D721Med (cell line): ENCODE measurements at places on chromosomes 16 and 17.

GRCh38 chr17:29158488-29159275 is 21.5 kb downstream of the MYO18A start:
- DNase-seq, result no peak

DNA sequence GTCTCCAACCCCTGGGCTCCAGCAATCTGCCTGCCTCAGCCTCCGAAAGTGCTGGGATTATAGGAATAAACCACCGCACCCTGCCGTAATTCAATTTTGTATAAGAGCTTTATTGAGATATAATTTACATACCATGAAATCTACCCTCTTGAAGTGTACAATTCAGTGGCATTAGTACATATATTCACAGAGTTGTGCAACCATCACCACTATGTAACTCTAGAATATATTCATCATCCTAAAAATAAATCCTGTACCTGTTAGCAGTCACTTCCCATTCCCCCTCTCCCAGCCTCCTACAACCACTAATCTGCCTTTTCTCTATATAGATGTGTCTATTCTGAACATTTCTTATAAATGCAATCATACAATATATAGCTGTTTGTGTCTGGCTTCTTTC is 26.1 kb downstream of the TOM1L2 start:
- no peak for DNase-seq

GRCh38 chr16:72122916-72123315 is 29.3 kb downstream of the DHX38 start:
- DNase-seq, result no peak

GRCh38 chr17:6186998-6187397 is 116.8 kb downstream of the WSCD1 start:
- no peak for DNase-seq

DNA sequence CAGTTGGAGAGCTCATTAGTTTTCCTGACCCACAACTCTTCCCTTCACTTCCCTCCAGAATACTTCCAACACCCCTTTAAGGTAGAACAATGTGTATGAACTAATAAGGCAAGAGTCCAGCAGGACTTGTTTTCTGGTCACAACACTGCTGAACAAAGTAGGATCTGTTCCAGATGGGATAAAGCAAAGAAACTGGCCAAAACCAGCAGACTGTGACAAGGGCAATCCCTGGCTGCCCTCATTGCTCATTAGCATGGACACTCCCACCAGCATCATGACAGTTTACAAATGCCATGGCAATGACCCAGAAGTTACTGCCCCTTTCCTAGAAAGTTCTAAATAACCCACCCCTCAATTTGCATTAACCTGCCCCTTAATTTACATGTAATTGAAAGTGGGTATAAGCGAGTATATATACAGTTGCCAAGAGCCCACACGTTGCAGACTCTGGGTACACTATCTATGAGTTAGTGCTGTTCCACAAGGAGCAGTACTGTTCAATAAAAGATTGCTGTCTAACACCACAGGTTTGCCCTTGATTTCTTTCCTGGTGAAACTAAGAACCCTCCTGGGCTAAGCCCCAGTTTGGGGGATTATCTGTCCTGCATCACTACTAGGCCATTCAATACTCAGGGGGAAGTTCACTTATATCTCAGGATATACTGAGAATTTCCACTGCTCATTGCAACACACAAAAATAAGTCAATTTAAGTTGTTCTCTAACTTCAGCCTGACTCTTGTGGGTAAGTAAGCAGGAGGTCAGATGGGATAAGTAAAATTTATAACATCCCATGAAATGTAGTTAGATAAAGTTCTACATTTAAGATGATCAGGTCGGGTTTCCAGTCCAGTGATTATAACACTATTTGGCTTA is 82.3 kb downstream of the SSH2 start:
- no peak for DNase-seq

GRCh38 chr16:13306161-13306995 is 405.0 kb downstream of the SHISA9 start:
- no peak for DNase-seq

- no peak for DNase-seq
Observed at GRCh38 chr17:35021520-35022380, 41.4 kb downstream of the LIG3 start.

- no peak for DNase-seq
Observed at GRCh38 chr17:75440738-75441448, 15.5 kb upstream of the TMEM94 start.

GRCh38 chr16:30458561-30459394 is 13.1 kb upstream of the SEPHS2 start:
- DNase-seq, result no peak

DNA sequence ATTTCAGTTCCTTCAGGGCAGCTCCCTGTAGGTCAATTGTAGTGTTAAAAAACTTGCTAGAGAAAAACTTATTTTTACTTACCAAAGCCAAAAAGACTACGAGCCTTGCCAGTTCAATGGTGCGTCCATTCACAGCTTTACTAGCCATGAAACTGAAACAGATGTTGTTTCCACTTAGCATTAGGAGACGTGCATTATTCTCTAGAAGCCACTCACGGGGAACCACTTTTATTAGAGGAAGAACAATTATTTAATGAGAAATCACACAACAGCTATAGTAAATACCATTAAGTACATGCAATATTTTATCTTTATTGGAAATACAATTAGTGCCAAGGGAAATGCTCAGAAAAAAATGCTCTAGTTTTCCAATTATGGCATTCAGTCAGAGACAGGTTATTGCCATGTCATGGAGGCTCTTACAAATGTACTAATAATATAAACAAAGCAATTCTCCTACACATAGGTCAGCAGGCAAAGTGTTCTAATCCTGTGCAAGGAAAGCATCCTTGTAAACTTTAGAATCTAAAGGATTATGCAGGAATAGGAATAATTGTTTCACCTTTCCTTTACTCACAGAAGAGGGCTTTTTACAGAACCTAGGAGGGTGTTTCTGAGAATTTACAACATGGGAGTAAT is 17.4 kb downstream of the LASP1NB start:
- DNase-seq, result no peak

- no peak for DNase-seq
Observed at GRCh38 chr16:85532147-85532546, 81.0 kb upstream of the GSE1 start.

- DNase-seq, result no peak
Observed at GRCh38 chr17:11244776-11245175, 3.8 kb downstream of the SHISA6 start.

DNA sequence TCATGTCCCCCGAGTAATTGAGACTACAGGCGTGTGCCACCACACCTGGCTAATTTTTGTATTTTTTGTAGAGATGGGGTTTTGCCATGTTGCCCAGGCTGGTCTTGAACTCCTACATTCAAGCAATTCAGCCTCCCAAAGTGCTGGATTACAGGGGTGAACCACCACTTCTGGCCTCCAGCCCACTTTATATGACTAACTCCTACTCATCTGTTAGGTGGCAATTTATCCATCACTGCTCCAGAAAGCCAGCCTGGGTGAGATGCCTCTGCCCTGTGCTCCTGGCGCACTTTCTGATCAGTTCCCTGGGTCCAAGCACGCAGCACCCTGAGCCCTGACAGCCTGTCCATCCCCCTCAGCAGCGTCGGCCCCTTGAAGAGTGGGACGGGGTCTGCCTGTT is 29.4 kb downstream of the ADAM11 start:
- no peak for DNase-seq

- DNase-seq, result no peak
Observed at GRCh38 chr17:61589990-61590389, 1.0 kb downstream of the NACA2 start.

DNA sequence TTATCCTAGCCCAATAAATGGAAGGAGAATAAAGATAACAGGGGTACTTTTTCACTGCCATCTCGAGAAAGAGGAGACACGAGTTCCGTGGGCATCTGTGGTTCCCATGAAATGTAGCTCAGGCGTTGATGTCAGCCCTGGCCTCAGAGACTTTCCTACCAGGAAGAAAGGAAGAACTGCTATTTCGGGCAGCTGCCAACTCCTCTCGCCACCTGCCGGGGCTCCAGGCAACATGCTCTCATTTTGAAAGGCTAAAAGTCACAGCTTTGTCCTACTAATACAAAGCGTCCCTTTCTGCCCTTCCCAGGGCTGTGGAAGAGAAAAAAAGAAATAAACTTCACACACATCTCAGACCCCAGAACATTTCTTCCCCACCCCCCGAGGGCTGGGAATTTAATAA is 65.8 kb downstream of the DHRS7C start:
- no peak for DNase-seq

GRCh38 chr17:860805-861204 is 78.7 kb downstream of the MRM3 start:
- DNase-seq, result no peak

- DNase-seq, result no peak
Observed at GRCh38 chr16:30659507-30660423, 1.5 kb downstream of the FBRS start.

GRCh38 chr16:845351-845745 is 44.8 kb upstream of the GNG13 start:
- no peak for DNase-seq

GRCh38 chr17:47792979-47793378 is 28.6 kb downstream of the OSBPL7 start:
- DNase-seq, result no peak

DNA sequence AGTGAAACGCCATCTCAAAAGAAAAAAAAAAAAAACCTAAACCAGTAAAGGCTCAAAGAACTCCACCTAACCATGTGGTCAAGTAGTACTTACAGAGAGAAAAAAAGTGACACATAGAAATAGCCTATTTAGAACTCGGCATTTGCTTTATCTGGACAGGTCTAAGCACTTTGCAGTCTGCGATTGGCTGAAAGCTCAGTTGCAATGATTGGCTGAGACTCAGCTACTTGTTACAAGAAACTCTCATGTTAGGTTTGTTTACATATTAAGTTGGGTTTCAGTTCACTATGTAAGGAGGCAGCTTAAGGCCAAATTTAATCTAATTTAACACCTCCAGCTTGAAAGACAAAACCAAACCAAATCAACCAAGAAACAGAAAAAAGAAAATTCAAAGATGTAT is 19.1 kb downstream of the ABCC3 start:
- no peak for DNase-seq

DNA sequence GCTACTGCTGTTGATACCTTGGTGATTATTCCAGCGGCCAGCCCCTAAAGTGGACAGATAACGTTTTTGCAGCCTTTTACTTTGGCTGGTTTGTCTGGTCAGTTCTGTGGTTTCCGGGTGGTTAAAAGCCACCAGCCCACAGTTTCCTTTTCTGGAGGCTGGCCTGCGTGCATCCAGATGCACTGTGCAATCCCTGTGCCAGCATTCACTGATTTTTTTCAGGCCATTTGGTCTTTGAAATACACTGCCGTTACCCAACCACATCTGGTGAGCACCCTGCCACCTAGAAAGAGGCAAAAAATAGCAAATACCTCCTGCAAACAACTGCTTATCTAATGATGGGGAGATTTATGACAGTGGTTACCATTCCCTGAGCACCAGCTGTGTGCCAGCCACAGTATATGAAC is 797 bp downstream of the NUDT7 start:
- DNase-seq, result no peak

DNA sequence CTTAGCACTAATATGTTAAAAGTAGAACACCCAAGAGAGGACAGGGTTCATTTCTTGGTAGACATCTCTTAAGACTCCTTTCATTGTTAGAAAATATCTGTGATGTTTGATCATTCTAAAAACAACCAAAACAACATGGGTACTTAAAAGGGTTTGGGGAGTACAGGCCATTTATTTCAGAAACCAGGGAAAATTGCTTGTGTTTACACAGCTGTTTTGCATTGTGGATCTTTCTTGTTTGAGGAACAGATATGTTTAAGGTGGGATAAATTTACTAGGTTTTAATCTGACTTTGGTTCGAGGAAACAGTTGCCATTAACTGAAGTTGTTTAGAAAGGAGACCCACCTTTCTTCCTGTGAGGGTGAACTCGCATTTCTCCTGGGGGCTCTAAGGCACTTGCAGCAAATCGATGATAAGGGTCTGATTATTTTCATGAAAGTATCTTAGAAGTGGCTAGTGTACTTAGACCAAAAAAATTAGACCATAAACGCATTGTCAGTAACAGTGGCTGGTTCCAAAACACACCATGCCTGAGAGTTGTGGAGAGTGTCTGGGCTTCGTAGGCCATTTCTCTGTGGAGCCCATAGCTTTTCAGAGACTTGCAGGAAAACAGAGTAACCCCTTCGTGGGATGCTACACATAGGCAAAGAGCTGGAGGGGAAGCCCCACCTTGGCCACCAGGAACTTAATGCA is 17.6 kb downstream of the CLUAP1 start:
- DNase-seq, result no peak

GRCh38 chr16:15041271-15042004 is 14.4 kb downstream of the NTAN1 start:
- DNase-seq, result no peak

- DNase-seq, result no peak
Observed at GRCh38 chr16:49723310-49723709, 132.6 kb downstream of the ZNF423 start.

DNA sequence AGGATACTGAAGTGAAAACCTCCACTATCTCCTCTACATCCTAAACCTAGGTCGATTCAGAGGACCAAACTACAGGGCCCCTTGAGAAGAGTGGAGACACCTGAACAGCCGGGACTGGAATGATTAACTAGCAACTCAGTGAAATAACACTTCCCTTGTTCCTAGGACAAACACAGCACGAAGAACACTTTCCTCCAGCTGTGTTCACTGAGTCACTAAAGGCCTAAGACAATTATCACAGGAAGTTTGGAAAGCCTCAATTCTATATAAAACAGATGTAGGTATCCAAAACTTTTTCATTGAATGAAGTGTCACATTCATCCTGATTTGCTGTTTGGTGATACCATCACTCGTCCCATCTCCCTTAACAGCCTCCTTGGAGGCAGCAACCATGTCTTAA is 15.5 kb upstream of the CUEDC1 start:
- DNase-seq, result no peak

GRCh38 chr16:48542020-48542473 is 67.9 kb downstream of the N4BP1 start:
- no peak for DNase-seq

GRCh38 chr16:88264641-88265285 is 118.0 kb upstream of the ZNF469 start:
- DNase-seq, result no peak

GRCh38 chr16:24939224-24939623 is 75.9 kb downstream of the ARHGAP17 start:
- no peak for DNase-seq
